ENCODE measurements at places on chromosomes 6 and 20.

- peak; percentile 47 for DNase-seq
Observed at GRCh38 chr6:27593200-27593818, 120.4 kb upstream of the ZNF184 start.

GRCh38 chr20:17524560-17524959 lies 6.6 kb downstream of the BFSP1 start:
- DNase-seq = no peak

DNA sequence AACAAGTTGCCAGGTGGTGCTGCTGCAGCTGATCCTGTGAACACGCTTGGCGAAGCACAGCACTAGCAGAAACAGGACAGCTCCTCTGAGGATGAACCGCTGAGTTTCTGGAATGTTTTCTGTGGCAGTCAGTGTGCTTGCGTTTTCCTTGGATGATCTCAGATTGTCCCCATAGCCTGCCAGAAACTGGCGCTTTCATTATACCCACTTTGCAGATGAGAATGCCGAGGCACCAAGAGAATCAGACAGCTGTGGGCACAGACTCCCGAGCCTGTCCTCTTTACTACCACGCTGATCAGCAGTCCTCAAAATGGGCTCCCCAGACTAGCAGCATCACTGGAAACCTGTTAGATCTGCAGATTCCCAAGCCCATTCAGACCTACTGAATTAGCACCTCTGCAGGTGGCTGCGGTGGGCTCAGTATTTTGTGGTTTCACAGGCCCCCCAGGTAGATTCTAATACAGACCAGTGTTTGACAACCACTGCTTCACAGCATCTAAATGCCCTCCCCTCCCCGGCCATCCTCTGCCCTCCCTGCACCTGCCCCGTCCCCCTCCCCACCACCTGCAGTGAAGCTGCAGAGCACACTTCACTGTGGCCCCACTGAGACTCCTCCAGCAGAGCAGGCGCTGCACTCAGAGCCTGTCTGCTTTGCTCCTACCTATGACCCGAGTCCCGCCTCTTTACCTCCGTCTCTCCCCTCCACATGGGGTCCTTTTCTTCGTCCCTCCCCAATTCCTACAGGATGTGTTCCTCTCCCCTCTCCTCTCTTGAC lies 29.6 kb downstream of the SPATA2 start:
- DNase-seq = no peak

GRCh38 chr20:41654884-41655283 lies 36.7 kb upstream of the CHD6 start:
- peak; percentile 69 for DNase-seq

All from DMS53 (cell line).